ENCODE measurements at places on chromosomes 1 and 21.

DNA sequence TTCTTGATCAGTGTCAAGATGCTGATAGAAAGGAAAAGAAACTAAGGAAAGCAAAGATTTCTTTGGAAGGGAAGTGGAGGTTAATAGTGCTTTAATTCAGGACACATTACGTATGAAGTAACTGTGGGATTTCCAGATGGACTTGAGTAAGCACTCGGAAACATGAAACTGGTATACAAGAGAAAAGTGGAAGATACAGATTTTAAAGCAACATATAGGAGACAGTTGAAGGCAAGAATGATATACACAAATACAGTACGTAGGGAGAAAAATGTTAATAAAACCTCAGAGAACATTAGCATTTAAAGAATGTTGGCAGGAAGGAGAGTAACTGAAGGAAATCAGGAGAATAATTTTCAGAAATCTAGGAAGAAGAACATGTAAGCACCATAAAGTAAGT is 730.9 kb upstream of the ADGRL2 start:
- no peak for DNase-seq

- DNase-seq: no peak
Measured at GRCh38 chr1:231241750-231242149, 738 bp downstream of the GNPAT start.

GRCh38 chr1:2512862-2513421 is 13.5 kb downstream of the PANK4 start:
- DNase-seq: no peak

DNA sequence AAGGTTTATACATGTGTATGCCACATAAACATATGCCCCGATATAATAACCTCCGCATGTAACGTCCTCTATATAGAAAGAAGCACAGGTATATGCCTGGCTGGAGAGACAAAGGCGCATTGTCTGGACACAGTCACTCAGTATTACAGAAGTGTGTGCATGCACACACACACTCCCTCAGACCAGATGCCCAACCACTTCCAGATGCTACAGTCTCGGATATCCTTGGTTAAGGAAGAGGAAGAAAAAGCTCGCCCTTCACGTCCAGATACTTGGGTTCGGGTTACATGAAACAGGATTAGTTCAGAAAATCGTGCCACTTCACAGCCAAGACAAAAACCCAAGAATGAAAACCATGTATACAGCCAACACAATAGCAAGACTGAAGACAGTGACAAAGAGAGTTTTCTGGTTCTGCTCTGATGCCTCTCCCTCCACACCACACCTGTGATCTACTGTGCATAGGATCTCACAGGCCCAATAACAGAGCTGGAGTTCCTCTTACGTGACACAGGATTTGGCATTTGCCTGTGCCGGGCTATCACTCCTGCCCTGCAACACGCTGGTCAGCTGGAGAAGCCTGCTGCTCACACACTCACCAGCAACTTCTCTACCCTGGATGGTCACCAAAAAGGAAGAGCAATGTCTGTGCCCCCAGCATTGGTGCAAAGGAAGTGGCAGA is 75.0 kb downstream of the SSBP3 start:
- no peak for DNase-seq

- DNase-seq: no peak
Measured at GRCh38 chr1:157287462-157287861, 149.3 kb upstream of the ETV3 start.

GRCh38 chr1:51290489-51290847 is 39.9 kb downstream of the TTC39A start:
- no peak for DNase-seq

- no peak for DNase-seq
Measured at GRCh38 chr1:12613180-12613579, 4.8 kb downstream of the DHRS3 start.
